NCI-H1436 treated with DMSO at 0.1 percent for 48 hours (cell line): ENCODE measurements at places on chromosomes 2 and 18.

GRCh38 chr2:101388232-101388631, 929 bp upstream of the CREG2 start:
- DNase-seq: no peak

GRCh38 chr2:61238219-61239012, 76.4 kb downstream of the C2orf74 start:
- no peak for DNase-seq

GRCh38 chr2:67389286-67389685, 7.8 kb upstream of the ETAA1 start:
- DNase-seq: no peak

GRCh38 chr2:101004620-101005325, 2.7 kb downstream of the RPL31 start:
- no peak for DNase-seq

DNA sequence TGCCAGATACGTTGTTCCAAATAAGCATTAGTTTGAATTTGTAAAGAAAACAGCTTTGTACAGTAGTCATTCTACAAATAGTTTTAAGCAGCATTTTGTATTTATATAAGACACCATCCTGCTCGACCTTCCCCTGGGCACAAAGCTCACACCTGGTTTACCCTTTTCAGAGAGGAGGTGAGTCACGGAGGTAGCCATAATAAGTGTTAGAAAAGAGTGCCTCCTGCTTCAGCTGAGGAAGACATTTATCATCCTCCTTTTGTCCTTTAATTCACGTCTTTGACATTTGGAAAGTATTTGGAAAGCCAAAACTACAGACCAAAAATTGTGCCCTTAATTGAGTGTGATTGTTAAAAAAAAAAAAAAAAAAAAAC, 6.8 kb downstream of the RAB12 start:
- no peak for DNase-seq

- DNase-seq: no peak
Measured at GRCh38 chr2:172311921-172312345, 115.5 kb upstream of the ITGA6 start.

DNA sequence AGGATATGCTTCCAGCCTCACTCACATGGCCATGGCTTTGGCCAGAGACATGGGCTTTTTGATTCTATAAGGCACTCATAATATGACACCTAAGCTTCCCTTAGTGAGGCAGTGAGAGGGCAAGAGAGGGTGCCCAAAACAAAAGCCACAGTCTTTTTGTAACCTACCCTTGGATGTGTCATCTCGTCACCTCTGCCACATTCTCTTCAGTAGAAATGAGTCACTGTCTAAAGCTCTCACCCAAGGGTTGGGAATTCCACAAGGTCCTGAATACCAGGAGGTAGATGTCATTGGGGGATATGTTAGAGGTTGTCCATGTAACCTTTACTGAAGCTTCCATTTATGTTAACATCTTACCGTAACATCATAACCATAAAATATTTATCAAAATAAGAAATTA, 108.4 kb downstream of the ALMS1 start:
- DNase-seq: no peak

DNA sequence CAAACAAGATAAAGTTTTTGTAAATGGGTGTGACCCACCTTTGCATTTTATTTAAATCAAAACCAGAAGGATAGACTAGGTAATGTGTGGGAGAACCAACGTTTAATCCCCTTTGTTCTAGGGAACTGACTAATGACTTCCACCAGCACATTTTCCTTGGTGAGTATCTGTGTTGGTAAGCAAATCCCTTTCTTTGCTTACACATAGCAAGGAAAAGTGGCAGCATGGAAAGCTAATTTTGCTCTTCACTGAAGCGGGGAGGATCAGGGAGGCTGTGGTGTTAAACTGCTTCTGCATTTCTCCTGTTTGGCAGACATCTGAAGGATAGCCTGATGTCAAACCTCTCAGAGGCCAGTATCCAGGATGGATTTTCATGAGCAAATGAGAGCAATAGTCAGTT, 331.1 kb downstream of the PTPRM start:
- DNase-seq: no peak

DNA sequence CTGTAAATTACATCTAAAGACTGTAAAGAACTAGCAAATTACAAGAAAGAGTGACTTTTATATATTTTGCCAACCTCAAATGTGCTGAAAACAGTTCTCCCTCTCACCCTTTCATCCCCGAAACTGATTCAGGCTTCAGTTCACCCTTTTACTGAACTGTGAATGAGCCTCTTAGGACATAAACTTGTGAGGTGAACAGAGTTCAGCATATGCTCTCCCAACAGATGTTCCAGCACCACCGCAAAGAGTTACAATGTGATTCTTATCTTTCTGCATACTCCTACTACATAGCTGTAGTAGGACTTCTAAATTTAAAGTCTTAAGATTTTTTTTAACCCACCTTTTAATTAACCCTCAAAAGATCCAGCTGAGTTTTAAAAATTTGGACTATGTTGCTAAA, 1.2 kb upstream of the ZCCHC2 start:
- DNase-seq: no peak

DNA sequence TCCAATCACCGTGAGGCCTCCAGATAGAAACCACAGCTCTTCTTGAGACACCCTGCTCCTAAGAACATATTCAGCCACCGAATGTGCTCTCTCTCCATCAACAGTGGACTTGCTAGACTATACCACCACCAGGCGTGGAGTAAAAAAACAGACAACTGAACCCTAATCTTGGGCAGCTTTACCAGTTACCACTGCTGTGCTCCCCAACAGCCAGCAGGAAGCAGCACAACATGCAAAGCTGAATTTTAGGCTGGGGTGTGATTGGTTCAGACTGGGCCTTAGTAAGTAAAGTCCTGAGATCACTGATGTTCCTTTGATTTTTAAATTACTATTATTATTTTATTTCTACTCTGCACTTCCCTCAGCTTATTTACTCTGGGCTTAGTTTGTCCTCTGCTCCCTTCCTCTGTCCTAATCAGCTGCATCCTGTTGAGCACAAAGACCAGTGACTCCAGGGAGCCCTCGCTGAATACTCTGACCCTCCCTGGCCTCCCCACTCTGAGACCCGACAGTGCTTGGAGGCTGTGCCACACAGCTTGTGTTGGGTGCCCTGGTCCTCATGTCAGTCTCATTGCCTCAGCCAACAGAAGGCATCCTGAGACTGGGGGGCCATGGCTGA, 21.9 kb downstream of the MRPL35 start:
- no peak for DNase-seq

GRCh38 chr2:27042985-27043634, 8.4 kb upstream of the AGBL5 start:
- no peak for DNase-seq

- no peak for DNase-seq
Measured at GRCh38 chr2:25977768-25978167, 4.5 kb downstream of the KIF3C start.

GRCh38 chr18:26271917-26272549, 45.8 kb downstream of the TAF4B start:
- no peak for DNase-seq

GRCh38 chr2:227748079-227748478, 2.4 kb downstream of the SCYGR8 start:
- no peak for DNase-seq

- no peak for DNase-seq
Measured at GRCh38 chr18:59279722-59280121, 6.5 kb upstream of the RAX start.

- no peak for DNase-seq
Measured at GRCh38 chr2:28644760-28645159, 106.9 kb upstream of the PPP1CB start.

DNA sequence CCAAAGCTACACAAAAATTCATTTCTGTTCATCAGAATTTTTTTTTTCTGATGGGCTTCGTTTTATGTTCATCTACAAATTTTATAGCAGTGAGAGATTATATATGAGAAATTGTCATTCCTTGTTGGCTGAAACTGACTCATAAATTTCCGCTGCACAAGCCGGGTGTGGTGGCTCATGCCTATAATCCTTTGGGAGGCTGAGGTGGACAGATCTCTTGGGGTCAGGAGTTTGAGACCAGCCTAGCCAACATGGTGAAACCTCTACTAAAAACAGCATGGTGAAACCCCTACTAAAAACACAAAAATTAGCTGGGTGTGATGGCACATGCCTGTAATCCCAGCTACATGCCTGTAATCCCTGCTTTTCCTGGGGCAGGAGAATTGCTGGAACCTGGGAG, 72.0 kb downstream of the PLEKHM3 start:
- no peak for DNase-seq

DNA sequence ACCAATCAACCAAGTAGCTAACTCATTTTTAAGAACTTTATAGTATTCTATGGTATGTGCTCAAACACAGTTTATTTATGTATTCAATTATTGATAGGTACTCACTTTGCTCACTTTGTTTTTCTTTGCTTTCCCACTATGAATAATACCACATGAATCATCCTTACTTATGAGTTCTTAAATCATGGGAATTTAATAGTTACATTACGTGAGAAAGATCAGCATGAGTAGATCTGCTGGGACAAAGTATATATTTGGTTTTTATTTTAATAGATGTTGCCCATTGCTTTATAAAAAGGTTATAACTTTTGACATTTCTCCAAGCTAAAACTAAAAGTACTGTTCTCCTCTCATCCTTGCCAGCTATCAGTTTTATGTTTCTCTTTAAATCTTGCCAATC, 390.7 kb downstream of the LRATD1 start:
- DNase-seq: no peak

- DNase-seq: no peak
Measured at GRCh38 chr2:11019614-11020013, 107.9 kb downstream of the KCNF1 start.

DNA sequence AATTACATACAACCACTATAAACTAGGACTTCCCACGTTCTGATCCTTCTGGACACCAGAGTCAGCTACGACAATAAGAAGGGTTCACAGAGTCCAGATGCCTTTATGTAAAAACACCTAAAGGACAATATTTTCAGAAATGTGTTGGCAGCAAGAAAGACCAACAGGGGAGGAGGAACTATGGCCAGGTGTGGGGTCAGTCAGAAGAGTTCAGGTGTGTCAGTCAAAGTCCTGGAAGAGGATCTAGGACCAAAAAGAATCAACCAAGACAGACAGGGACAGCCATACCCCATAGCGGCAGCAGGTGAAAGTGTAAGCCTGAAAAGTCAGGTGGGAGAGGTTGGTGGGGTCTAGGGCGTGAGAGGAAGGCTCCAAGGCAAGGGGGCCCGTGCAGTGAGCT, 38.0 kb upstream of the YPEL5 start:
- DNase-seq: no peak

DNA sequence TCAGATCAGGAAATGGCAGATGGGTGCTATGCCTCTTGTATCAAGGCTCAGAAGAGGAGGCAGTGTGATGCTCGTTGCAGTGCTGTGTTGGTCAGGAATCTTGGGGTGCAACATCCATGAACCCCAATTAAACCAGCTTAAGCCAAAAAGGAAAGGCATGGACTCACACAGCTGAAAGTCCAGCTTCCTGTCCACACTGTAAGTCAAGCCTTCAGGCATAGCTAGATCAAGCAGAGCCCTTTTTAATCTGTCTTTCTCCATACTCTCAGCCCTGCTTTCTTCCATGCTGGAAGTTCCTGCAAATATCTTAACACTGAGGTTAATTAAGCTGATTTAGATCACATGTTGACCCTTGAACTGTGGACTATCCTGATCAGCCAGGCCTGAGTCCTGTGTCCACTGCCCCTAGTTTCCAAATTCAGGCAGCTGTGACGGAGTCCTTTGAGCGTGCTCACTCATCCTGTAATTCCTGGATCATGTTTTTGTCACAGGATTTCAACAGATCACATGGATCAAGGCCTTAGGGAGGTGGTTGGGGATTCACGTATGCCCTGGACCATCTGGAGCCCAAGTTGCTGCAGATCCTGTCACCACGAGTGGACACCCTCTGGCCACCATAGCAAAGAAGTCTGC, 4.5 kb upstream of the C2orf74 start:
- DNase-seq: no peak

DNA sequence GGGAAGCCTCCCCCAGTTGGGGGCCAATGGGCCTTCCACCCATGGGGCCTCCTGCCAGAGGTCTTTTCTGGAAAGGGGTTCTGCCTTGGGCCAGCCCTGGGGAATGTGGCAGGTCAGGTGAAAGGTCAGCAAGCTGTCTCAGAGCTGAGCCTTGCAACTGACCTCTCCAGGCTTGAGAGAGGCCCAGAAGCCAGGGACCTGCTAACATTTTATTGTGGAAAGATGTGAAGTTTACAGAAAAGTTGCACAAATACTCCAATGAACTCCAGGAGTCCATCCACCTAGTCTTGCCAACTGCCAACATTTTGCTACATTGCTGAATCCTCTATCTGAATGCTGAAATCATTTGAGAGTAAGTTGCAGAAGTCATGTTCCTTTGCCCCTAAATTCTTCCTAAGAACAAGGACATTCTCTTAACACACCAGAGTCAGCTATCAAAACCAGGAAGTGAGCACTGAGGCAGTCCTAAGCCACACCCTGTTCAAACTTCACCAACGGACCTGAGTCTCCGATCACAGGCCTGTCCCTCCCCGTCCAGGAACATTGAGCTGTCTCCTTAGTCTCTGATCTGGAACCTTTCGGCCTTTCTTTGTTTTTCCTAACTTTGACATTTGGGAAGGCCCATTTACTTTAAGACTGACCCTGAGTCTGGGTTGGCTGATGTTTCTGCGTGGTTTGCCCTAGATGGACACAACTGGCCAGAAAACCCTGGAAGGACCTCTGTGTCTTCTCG, 4.0 kb downstream of the SNORC start:
- no peak for DNase-seq

- DNase-seq: no peak
Measured at GRCh38 chr2:41709702-41710599, 337.9 kb upstream of the PKDCC start.

GRCh38 chr2:54839461-54840255, 116.2 kb downstream of the EML6 start:
- DNase-seq: no peak

DNA sequence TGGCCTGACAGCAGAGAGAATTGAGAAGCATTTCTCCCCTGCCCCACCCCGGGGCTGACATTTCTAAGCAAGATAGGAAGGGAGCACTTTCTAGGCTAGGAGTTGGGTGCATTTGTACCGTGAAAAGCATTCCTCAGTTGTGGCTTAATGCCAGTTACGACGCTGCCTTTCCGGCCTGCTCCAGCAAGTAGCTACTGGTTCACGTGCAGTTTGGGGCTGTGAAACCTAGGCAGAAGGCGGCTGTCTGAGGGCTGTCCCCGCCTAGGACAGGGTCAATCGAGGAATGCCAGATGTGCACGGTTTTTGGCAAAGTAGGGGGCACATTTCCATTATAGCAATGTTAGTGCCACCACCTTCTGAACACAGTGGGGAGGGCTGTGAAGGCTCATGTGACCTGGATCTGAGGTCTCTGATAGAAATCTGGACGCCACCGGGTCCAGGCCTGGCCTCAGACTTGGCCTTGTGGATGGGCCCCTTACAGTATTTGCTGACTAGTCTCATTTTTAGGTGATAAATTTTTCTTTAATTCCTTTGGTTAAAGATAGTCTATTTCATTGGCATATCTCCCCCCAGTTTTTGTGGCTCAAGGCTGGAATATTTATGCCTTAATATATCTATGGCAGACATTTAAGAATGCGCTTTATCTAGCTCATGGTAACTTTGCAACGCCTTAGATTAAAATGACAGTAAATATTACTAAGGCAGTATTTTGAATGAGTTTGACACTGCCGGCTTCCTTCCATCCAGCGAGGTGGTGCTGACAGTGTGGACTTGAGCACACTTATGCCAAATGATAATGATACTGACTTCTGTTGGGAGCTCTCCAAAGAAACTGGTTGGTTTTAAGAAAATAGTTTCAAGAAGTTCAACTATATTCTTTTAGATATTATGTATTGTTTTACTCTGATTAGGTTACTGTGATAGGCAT, 78.7 kb downstream of the LPIN1 start:
- DNase-seq: no peak
